ENCODE measurements at places on chromosomes 6 and 20.

GRCh38 chr6:154169193-154169847 is 130.3 kb downstream of the OPRM1 start:
- DNase-seq, result no peak

DNA sequence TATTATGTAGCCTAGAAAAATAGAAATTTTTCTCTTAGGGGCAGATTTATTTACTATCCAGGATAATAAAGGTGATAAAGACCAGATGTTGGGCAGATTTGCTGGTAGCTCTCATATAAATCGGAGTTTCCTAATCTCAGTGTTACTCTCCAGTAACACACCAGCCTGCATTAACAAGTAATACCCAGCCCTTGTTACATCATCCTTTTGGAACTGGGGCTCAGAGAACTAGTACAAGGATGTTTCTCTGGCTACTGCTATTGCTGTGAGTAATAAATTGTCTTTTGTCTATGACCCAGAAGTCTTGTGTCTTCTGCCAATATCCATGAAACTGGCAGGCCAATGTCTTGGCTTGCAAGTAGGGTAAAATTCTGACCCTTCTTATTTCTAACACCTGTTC is 16.8 kb downstream of the TPD52L1 start:
- no peak for DNase-seq

DNA sequence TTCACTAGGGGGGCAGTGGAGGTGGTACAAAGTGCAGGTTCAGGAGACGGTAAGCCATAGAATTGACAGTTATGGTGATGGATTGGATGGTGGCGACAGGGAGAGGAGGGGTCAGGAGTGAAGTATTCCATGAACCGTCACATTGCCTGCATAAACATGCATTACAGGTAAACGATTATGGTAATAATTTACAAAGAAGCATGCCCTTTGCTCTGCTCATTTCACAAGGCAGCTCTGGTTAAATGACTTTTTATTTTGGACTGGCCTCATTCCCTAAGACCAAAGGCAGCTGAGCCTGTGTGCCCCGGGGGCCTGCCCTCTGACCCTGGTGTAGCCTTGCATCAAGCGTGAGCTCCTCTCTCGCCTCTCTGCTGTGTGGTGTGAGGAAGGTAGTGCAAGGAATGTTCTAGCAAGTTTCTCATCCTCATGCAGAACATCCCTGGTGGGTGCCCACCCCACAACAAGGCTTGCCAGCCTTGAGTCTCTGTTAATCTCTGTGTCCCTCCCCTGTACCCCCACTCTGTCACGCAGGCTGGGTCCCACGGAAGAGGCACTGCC is 59.0 kb downstream of the PPP1R14C start:
- DNase-seq, result no peak

DNA sequence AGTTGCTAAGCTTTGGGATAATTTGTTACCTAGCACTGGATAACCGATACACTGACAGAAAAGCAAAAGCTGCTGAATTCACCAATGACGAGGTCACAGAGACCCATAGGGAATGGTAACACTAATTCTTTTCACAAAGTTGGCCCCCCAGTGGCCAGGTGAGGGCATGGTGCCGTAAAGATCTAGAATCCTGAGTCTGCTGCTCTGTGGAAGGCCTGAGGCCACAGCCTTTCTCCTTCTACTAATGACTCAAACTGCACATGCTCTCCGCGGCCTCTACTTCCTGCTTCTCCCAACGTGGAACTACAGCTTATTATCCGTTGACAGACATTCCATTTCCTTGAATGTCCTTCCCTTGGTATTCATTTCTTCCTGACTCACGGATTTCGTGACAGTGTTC is 127.1 kb downstream of the OPRM1 start:
- no peak for DNase-seq

- DNase-seq, result no peak
These were observed 88.1 kb downstream of the PRSS35 start for GRCh38 chr6:83600459-83600858.

DNA sequence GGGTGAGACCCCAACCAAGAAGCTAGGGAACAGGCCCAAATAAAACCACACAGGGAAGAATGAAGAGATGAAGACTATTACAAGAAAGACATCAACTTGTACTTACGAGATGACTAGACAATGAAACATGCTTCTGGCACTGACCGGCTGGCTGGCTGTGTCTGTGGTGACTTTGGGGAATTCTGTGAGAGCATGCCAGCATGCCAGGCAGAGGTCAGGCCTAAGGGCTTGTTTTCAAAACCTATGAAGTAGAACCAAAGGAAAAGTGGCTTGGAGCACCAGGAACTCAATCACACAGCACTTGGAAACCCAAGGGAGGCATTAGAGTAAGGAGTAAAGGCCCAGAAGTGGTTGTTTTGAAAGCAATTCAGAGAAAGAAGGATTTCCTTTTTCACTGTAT is 28.4 kb upstream of the GSTA3 start:
- DNase-seq, result no peak

DNA sequence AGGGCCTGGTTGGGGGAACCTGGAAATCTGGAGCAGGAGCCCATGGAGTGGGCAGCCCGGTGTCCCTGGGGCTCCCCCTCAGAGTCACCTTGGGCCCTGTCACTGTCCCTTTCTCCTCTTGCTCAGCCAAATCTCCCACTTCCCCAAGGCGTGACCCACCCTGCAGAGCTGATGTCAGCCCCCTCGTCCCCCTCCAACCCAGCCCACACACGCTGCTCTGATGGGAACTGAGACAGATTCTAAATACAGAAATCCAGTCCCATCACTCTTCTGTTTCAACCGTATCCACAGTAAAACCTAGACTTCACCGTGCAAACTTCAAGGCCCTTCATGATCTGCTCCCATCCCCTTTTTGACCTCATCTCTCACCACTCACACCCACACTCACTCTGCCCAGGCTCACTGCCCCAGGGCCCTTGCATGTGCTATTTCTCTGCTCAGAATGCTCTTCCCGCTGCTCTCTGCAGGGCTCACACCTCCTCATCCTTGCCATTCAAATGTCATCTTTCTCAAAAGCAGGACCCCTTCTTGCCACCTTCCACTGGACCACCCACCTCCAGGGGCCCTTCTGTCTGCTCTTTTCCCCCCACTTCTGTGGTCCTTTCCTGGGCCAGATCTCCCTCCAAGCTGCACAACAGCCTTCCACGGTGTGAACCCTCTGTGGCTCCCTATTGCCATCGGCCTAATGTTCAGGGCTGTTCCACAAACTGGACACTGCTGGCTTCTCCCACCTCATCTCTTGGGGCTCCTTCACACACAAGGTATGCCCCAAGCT is 16.6 kb downstream of the TGM2 start:
- DNase-seq, result no peak

- no peak for DNase-seq
These were observed 40.2 kb upstream of the PHACTR3 start for GRCh38 chr20:59564171-59564570.

GRCh38 chr6:121999456-122000065 is 399.9 kb upstream of the HSF2 start:
- no peak for DNase-seq

DNA sequence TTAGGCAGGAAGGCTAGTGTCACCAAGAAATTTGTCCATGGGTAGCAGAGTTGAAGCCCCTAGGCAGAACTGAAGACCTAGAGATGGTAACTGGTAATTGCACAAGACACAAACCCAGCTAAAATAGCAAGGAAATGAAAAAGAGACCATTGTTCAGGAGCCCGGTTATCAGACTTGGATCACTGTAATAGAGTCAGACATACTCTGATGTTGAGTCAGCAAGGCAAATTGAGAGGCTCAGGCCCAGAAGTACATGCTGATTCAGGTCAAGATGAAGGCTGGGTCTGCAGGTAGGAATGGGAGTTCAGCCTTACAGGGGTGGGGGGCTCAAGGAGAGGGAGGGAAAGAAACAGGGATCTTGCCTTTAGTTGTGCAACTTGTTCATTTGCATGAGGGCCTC is 6.5 kb upstream of the TMEM242 start:
- DNase-seq, result no peak

GRCh38 chr20:62772103-62772611 is 24.1 kb upstream of the MRGBP start:
- no peak for DNase-seq

- DNase-seq, result no peak
These were observed 229.5 kb upstream of the DTNBP1 start for GRCh38 chr6:15892369-15892768.

DNA sequence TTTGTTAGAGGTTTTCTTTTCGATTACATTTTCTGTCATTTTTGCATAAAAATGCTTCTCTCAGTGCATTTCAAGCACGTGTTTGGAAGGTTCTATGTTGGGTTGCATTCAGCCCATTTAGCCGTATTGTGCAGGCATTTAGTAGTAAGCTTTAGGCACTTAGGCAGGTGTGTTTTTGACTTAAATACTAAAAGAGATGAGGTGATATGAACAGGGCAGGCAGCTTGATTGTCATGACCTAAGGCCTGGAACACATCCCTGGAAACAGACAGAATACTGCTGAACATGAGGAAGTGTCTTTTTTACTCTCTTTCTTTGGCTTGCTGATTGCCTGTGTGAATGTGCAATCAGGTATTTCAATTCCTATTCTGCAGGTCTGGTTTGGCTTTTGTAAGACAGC is 610.5 kb upstream of the MAN1A1 start:
- no peak for DNase-seq

GRCh38 chr20:61548069-61548468 is 296.0 kb downstream of the CDH4 start:
- DNase-seq, result no peak

GRCh38 chr6:143902827-143903226 is 38.6 kb downstream of the ZC2HC1B start:
- DNase-seq, result no peak

DNA sequence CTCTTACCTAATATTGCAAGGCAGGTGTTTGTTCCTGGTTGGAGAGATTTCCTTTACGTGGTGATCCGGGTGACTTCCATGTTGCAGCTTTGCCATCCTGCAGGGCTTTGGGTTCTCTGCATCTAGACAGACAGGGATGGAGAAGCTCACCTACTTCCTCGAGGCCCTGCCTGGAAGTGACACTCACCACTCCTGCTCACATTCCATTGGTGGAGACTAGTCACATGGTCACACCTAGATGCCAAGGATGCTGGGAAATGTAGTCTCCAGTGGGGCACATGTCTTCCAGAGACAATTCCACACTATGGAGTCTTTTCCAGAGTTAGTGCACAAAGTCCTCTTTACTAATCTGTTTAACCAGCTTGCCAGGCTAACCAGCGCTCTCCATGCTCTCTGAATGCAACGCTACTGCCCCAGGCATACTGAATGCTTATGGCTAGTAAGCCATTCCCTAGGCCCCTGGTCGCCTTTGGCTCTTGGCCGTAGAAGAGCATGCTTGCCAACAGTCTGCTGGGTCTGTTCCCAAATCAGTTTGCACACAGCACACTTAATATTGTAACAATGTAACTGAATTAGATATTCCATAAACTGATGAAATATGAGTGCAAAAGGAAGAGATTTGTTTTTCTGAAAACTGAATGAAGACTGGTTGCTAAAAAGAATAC is 6.7 kb upstream of the KCNK15 start:
- no peak for DNase-seq

- DNase-seq, result no peak
These were observed 30.7 kb upstream of the ADIG start for GRCh38 chr20:38550274-38550673.

DNA sequence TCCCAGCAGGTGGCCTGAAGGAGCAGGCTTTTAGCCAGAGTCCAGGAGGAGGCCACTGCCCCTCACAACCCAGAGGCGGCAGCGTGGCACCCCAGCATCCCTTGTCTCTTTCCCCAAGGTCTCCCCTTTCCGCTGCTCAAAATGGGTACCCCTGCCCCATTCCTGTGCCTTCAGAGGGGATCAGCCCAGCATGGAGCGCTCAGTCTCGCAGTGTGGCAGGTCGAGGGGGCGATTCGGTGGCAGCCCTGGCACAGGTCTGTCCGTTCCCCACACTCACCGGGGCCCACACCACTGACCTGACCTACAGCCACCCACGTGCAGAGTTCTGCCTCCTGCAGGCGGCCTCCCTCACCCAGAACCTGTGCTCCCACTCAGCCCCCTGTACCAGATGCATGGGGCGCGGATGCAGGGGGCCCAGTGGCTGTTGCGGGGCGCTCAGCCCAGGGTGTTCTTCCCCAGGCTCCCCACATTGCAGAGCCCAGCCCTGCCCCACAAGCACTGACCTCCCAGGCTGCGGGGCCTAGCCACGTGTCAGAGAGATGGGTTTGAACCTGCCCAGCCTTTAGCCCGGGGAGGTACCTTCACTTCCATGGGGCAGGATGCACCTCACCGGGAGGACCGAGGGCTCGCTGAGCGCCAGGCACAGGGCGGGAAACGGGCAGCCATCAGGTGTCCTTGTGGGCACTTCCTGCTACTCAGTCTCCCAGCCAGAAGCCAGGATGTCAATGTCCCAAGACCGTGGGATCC is 41.8 kb downstream of the DSTN start:
- DNase-seq, result no peak

- DNase-seq, result no peak
These were observed 366.2 kb downstream of the DHX35 start for GRCh38 chr20:39328347-39328746.

GRCh38 chr20:8334641-8335040 is 202.6 kb downstream of the PLCB1 start:
- DNase-seq, result no peak

DNA sequence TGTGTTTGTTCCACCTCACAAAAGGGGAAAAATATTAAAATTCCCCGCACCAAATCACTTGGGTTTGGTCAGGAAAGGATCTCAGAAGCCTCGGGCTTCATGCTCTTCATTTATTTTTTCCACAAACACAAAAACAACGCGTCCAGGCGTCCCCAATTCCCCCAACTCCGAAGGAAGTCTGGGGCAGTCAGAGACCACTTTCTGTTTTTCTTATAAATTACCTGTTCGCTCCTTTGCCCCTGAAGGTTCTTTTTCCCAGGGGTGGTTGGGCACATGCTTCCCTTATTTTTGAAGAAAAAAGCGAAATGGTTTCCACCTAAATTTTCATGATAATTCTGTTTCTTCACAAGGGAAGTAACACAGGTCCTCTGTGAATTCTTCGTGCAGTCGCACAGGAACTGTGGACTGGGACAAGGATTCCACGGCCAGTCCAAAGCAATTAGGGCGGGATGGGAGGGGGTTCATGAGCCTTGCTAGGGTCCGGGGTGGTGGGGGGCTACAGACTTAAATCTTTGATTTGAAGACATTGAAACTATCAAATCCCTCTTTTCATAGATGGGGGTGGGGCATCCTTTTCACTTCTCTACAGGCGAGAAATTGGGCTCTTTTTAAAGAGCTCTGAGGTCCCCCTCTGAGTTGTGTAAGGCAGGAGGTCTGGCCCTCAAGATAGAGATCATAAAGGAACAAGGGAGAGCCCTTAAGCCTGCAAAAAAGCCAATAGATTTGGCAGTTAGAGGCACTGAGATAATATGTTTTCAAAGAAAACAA is 30.5 kb upstream of the HFE start:
- DNase-seq, result no peak

- DNase-seq, result no peak
These were observed 254.2 kb downstream of the ERMARD start for GRCh38 chr6:170005665-170006064.

DNA sequence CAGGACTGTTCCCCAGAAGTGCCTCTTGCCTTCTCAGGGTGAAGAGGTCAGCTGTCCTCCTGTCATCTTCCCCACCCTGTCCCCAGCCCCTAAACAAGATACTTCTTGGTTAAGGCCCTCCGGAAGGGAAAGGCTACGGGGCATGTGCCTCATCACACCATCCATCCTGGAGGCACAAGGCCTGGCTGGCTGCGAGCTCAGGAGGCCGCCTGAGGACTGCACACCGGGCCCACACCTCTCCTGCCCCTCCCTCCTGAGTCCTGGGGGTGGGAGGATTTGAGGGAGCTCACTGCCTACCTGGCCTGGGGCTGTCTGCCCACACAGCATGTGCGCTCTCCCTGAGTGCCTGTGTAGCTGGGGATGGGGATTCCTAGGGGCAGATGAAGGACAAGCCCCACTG is 9.8 kb downstream of the PI16 start:
- DNase-seq, result no peak

GRCh38 chr6:110786696-110787095 is 28.6 kb downstream of the CDK19 start:
- no peak for DNase-seq

- no peak for DNase-seq
These were observed 150.3 kb downstream of the SYCP2 start for GRCh38 chr20:59782986-59783640.

Measured in non-pigmented ciliary epithelial cell (primary cell).